ENCODE measurements at places on chromosomes 2 and 18.
A peak's percentile ranks its signal among the peaks of the same experiment; 100 is the strongest.

GRCh38 chr2:197057959-197058358 is 131.5 kb upstream of the PGAP1 start:
- no peak for DNase-seq

GRCh38 chr2:76194031-76194775 is 483.5 kb upstream of the GCFC2 start:
- DNase-seq = no peak

DNA sequence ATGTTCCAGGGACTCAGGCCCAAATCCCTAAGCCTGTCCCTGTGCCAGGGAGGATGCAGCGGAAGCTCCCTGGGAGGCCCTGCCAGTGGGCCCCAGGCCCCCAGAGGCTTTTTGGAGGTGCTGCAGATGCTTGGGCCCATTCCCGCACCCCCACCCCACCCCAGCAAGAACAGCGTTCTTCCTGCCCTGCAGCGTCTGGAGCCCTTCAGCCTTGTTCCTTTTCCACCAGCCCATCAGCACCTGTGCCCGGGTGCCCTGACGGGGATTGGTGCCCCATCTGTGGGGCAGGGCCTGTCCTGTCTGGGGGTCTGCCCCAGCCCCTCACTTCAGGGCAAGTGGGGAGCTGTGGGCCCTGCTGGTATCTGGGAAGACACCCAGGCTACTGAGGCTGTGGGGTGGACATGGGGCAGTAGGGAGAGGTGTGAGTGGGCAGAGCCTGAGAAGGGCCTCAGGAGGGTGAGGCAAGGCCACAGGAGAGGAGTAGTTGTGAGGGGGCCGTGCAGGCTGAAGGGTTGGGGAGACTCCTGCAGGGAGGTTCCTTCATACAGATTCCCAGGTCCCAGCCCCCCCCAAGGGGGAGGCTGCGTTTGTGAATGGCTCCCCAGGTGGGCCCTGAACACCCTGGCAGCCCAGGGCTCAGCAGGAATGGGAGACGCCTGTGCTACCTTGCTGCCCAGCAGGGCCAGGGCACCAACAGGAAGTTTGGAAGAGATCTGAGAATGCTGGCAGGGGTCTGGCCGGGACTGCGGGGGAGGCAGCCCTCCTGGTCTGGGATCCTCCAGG is 2.4 kb downstream of the RNPEPL1 start:
- no peak for DNase-seq

GRCh38 chr18:33937270-33937816 is 287.4 kb downstream of the NOL4 start:
- DNase-seq = no peak

GRCh38 chr2:144430722-144431391 is 89.1 kb downstream of the ZEB2 start:
- no peak for DNase-seq

DNA sequence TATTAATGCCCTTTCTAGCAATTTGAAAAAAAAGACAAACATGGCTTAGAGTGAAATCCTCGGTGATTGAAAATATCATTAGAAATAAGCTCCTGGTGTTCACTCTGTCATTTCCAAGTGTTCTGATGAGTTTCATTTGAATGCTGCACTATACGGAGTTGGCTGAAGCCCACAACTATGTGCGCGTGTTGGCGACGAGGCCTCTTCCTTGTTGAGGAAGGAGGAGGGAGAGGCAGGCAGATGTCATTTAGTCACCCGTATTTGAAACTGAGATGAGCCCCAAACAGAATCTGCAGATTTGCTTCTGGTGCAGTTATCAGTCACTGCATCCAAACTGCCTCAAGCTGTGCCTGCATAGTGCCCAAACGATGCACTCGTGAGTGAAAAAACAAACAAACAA is 23.5 kb upstream of the SKOR2 start:
- DNase-seq = no peak

GRCh38 chr2:66830881-66831280 is 396.0 kb downstream of the MEIS1 start:
- no peak for DNase-seq

DNA sequence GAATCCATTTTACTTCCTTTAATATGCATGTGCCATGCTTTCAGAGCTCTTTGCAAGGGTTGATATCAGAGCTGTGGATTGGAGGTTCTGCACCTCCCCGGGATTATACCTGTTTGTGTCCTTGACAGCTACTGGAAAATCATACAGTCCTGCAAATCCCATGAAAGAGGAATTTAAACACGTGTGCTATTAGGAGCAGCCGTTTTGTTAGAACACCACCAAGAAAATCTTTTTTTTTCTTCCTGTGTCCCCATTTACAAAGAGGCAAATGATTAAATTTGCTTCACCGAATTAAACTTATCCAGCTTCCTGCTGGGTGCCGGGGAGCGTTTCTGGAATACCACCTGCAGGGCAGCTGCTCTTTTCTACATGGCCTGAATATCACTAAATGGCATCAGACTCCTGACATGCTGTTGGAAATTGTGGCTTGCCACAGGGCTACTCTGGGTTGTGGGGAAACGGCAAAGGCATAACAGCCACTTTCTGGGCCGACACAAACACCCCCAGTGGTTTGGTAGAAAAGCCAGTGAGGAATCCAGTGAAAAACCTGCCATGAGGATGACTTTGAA is 23.4 kb upstream of the SOX11 start:
- DNase-seq = no peak

DNA sequence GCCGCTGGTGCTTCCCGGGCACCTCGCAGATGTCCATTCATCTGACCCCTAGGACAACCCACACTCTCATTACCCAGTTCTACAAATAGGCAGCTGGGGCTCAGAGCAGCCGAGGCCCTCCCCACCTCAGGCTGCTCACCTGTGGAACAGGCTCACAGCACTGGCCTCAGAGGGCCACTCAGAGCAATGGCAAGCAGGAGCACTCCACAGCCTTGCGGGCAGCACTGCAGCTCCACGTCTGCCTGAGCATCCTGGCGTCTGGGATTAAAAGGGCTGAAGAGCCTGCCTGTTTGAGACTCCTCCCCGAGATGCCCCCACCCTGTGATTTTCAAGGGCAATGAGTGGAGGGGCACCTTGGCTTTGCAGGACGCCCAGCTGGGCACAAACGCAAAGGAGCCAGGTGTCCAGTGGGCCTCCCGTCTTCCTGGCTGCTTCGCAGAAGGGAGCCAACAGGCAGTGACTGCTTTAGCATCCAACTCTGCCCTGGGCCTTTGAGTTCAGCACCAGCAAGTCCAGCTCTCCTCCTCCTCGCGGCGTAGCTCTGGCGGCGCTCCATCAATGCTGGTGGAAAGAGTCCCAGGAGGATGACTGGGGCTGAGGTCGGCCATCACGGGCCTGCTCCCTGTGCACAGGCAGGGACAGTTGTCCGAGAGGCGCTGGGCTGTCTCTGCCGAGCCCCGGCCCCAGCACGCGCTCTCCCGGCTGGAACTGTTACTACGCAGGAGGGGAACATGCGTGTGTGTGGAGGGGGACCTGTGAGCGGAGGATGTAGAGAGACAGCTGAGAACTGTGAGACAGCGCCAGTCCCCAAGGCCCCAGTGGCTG is 297.2 kb downstream of the NDUFA10 start:
- DNase-seq = no peak

GRCh38 chr2:218022131-218022850 is 19.5 kb upstream of the TNS1 start:
- no peak for DNase-seq

DNA sequence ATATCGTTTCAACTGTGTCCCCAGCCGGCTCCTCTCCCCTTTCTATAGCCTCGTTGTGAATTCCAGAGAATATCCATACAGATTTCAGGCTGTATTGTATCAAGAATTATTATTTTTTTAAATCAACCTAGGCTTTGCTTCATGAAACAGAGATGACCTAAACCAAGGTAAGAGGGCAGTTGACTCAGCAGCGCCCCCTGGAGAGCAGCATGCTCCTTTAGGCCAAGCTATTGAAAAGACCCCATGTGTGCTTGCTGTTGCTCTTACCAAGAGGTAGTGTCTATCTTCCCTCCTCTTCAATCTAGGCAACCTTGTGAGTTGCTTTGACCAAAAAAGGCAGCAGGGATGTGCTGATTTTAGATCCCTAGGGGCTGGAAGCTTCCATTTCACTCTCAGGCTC is 426.7 kb upstream of the SMIM21 start:
- no peak for DNase-seq

GRCh38 chr2:194867328-194867727 is 789.7 kb upstream of the SLC39A10 start:
- no peak for DNase-seq

DNA sequence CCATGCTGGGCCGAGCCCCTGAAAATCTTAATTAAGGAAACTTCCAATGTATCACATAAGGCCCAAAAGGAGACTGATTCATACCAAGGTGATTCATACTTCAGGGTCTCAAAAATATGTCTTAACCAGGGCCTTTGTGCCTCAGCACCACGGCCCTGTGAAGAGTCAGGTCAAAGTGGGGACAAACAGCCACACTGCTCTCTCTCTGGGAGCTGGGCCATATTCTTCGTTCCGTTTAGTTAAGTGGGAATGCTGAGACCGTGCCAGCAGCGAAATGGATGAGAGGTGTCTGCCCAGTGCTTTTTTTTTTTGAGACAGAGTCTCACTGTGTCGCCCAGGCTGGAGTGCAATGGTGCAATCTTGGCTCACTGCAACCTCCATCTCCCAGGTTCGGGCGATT is 9.3 kb upstream of the PTMA start:
- no peak for DNase-seq

- peak; percentile 79 for DNase-seq
Observed at GRCh38 chr2:181371782-181372645, 85.2 kb upstream of the ITGA4 start.

DNA sequence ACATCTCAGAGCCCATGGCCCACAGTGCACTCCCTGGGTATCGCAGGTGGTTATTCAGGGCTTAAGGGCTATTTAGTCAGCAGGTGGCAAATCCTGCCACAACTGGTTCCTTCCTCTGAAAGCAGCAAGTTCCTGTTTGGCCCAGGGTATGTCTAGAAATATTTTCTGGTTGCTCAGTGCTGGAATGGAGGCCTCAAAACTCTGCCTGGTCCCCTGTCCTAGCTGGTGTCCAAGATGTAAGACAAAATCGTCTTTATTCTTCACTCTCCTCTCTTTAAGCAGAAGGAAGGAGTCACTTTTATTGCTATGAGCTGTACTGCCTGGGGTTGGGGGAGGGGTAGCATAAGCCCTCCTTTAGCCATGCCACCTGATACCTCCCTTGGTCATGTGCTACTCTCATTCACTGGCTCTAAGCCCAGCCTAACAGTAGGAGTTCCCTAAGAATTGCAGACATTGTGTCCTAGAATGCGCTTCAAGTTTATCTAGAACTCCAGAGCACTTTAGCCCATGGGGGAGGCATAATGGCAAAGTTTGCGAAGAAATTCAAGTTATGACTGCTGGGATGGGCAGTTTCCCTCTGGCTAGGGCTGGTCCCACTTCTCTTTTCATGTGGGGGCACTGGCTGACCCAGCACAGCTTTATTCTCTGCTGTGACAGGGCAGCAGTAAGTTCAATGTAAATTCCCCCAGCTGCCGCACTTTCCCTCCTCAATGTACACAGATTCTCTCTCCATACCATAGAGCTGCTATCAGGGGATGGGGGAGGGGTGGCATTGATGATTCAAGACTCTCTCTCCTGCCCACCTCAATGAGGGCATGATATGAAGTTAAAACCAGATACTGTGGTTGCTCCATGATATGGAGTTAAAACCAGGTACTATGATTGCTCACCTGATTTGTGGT is 27.1 kb upstream of the CWC22 start:
- DNase-seq = no peak

- no peak for DNase-seq
Observed at GRCh38 chr2:85180322-85181133, 47.3 kb downstream of the TCF7L1 start.

DNA sequence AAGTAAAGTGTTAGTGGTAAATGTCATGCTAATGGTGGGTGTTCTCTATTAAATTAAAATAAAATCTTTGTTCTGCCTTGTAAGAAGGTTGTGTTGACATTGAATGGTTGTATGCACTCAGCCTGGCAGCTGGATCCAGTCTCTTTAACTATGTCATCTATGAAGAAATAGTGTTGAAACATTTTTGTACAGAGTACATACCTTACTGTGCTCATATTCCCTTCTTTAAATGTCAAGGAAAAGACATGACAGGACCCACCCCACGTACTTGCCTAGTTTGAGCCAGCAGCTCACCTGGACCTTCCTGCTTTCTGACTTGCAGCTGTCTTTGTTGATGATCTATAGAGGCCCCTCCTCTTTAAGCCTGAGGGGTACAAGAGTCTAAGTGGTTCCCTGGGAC is 85.6 kb upstream of the ST3GAL5 start:
- DNase-seq = no peak

DNA sequence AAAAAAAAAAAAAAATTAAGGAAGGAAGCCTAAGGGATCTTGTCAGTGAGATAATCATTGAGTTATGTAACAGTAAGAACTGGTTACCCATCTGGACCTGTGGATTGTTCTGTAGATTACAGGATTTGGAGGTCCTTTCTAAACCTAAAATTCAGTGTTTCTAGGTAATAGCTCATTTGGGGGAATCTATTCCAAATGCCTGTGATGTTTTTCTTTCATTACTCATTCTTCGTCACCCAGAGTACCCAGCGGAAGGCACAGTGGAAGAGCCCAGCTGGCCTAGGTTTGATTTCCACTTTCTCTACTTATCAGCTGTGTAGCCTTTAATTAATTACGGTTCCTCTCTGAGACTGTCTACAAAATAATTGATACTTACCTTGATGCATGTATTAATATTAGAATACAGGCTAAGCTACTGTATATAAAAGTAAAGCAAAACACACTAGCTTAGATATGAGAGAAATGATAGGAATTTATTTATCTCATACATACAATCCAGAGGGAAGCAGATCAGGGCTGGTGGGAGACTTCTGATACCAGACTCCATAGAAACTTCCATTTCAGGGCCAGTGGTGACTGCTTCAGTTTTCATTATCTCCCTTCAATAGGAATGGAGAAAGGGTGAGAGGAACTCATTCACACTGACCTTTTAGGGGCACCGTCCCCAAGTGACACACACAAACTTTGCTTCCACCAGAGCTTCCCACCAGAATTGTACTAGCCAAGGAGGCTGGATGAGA is 115.8 kb upstream of the NOSTRIN start:
- DNase-seq = no peak

DNA sequence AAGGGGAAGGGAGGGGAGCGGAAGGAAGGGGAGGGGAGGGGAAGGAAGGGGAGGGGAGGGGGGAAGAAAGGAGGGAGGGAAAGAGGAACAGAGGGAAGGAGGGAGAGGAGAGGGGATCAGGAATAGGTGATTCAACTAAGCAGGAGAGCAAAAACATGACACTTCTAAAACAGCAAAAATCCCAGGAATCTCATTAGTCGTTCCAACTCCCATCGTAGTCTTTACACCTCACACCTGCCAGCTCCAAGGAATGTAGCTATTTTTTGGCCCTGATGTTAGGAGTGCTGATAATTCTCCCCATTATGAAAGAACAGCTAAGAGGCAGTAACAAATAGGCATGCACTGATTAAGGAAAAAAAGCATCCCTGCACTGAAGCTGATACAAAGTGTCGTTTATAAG is 709.9 kb upstream of the PKDCC start:
- no peak for DNase-seq

GRCh38 chr18:32812342-32812741 is 39.5 kb upstream of the KLHL14 start:
- no peak for DNase-seq

- no peak for DNase-seq
Observed at GRCh38 chr2:98867539-98868309, 68.3 kb downstream of the CRACDL start.

GRCh38 chr2:3823748-3824147 is 120.4 kb downstream of the DCDC2C start:
- no peak for DNase-seq

Data from foreskin melanocyte (primary cell).